ENCODE measurements at places on chromosomes 4 and X.

DNA sequence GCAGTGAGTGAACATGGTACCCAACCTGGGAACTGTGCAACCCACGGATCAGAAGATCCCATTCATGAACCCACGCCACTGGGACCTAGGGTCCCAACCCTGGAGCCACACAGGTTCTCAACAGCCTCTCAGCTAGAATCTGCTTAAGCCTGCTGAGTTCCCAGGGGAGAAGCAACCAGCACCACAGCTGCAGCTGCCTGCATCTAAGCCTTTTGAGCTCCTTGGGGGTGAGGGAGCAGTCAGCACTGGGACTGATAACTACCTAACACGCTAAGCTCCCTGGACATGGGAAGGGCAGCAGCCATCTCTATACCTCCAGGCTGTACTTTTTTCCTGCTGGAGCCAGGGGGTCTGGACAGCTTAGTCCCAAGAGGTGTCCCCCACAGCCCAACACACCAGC, 179.3 kb downstream of the IL15 start:
- DNase-seq = no peak

DNA sequence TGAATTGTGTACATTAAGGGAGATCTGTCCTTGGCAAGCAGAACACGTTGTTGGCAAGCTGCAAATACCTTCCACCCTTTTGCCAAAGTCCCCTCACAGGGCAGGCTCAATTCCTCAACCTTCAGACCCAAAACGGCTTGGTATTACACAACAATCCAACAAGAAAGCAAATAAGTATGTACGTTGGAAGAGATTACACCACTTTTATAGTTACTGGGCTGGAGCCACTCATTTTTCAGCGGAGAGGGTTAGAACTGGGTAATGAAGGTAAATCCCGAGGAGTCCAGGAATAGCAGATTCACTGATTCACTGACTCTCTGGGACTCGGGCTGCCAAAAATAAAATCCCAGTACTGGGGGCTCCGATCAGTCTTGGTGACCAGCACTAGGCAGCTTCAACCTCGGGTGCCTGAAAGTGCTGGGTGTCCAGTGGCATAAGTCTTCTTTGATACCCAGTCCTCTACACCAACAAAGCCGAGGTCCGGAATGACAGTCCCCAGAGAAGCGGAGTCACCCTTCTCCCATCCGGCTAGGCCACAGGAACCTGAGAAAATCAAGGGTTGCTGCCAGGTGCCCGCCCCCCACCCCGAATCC, 587 bp downstream of the TIMM8A start:
- DNase-seq = no peak

- DNase-seq = no peak
Measured at GRCh38 chr4:153564630-153565525, 98.7 kb downstream of the TMEM131L start.

DNA sequence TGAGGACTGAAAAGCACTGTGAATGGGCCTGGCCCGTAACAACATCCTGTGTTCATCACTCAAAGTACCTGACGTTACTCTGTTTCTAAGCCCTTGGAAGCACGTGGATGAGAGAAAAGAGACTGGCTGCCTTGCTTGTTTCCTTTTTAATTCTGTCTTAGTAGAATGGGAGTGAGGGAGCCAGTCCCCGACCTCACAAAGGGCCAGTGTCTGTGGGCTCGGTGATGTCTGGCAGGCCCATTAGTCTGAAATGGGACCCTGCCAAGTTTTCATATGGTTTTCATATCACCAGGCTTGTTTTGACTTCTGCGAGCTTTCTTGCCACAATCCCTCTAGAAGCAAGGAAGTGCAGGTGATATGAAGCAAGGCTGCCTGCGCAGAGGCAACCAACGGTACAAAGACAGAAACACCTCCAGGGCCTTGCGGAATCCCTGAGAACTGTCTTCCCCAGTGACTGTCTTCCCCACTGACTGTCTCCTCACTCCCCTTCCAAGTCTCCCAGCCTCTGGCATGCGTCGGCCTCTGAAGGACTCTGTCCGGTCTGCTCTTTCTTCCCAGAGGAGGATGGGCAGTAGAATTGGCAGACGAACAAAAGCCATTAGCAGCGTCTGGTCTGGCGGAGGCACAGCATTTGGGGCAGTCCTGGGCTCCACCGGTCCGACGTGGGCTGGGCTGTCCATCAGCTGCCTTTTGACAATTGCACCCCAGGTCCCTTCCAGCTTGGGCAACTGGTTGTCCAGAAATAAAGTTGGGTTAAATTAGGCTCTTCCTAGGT, 20.2 kb upstream of the RASL11B start:
- DNase-seq = no peak

DNA sequence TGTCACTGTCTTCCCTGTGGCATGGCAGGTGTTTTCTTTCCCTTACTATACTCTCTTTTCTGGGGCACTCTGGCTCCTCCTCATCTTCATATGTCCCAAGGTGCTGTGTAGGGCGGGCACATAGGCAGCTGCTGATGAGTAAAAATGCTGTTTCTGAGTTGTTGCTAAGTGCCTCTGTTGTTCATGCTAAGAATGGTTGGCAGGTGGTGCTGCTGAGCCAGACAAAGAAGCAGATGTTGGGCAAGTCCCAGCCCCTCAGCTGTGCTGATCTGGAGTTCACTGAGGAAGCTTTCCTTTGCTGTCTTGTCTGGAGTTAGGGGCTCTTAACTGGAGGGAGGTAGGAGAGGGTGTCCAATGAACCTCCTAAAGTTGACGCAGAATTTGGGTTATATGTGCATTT, 40.6 kb downstream of the HADH start:
- DNase-seq = peak; percentile 87

- no peak for DNase-seq
Measured at GRCh38 chr4:184295206-184295605, 77.5 kb upstream of the ENPP6 start.

DNA sequence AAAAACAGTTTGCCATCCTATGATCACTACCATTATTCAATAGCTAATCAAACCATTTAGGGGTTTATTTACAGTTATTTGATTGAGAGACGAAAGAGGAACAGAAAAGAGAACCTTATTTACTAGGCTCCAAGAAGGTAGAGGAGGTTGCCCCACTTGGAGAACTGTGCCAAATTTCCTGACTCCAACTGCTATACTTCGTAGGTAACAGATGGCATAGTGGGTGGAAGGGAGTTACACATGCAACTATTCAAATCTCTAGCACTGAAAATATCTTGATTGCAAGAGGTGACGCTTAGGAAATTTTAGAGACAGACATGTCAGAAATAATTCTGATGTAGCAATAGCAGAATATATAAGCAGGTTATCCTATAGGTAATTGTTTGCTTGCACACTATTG, 38.0 kb upstream of the TMPRSS11F start:
- DNase-seq = no peak

GRCh38 chrX:122835886-122836285, 348.2 kb upstream of the GRIA3 start:
- DNase-seq = no peak

DNA sequence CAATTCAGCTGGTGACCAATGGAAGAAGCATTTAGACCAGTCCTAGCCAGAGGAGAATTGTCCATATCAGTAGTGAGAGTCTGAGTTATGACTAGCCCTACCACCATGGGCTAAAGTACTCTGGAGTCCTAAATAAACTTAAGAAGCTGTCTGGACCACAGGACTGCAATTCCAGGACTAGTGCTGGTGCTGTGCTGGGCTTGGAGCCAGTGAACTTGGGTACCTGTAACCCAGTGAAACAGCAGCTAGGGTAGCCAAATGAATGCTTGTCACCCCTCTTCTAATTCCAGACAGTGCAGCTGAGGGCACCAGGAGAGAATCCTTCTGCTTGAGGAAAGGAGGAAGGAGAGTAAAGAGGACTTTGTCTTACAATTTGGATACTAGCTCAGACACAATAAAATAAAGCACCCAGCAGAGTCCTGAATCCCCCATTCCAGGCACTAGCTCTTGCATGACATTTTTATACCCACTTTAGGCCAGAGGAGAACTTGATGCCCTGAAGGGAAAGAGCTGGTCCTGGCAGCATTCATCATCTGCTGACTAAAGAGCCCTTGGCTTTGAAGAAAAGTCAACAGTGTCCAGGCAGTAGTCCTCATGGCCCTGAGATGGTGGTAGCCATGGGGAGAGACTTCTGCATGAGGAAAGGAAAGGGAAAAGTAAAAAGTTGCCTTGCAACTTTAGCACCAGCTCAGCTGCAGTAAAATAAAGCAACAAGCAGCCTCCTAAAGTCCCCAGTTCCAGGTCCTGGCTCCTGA, 2675.7 kb downstream of the PCDH7 start:
- DNase-seq = no peak

DNA sequence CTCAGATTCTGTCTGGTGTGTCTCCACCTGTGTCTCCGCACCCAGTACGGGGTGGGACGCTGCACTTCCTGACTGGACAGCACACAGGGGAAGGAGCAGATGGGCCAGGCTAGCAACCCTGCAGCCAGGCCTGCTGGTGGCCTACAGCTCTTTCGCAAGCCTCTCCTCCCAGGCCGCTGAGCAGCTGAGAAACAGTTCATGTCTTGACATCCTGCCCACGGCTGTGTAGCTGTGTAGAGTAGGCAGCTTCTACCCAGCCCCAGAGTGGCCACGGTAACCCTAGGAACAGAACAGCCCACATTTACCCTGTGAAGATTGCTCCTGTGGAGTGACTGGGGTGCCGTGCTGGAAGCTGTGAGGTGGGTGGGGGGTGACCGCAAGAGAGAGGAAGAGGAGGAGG, 38.9 kb downstream of the CCNQ start:
- no peak for DNase-seq

DNA sequence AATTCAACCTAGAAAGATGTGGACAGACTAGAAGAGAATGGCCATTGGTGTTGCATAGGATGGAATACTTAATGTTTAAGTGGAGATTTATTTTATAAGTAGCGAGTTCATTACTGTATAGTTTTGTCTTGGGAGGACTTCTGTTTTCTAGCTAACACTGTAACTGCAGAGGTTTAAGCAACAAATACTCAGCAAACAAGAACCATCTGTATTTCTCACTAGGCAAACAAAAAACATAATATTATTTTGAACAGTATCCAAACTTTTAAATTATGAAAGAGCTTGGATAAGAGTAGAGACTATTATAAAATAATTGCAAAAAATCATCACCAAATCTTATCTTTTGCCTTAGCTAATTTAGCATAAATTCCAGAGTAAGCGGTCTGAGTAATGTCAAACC, 121.1 kb downstream of the GLRA3 start:
- no peak for DNase-seq
